ENCODE measurements at places on chromosomes 1 and 21. TPM values are rescaled to one million over a fixed set of nuclear protein-coding genes. Genes with fewer than 3 reads are reported as not detected.

LHX8 gene
- total RNA-seq = not detected

DNA sequence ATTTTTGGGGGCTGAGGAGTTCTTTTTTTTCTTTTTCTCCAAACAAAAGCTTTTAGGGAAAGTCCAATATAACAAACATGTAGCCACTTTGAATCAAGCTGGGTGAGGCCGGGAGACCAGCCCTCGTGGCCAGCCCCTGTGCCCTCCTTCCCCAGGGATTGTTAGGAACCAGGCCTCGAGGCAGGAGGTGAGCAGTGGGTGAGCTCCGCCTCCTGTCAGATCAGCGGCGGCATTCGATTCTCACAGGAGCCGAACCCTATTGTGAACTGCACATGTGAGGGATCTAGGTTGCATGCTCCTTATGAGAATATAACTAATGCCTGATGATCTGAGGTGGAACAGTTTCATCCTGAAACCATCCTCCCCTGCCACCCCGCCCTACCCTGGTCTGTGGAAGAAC, 41.8 kb upstream of the TTC22 start:
- H3K4me3 ChIP-seq = no peak overlapping the region
- no peaks in the 10 kb centered on the region for H3K36me3 ChIP-seq
- no peak overlapping the region for H3K27ac ChIP-seq
- no peaks in the 10 kb centered on the region for H3K27me3 ChIP-seq

GRCh38 chr1:60025552-60025951, 48.0 kb downstream of the C1orf87 start:
- no peak overlapping the region for H3K27ac ChIP-seq
- H3K36me3 ChIP-seq = no peaks in the 10 kb centered on the region
- DNase-seq = no peak
- no peak overlapping the region for H3K4me3 ChIP-seq

DNA sequence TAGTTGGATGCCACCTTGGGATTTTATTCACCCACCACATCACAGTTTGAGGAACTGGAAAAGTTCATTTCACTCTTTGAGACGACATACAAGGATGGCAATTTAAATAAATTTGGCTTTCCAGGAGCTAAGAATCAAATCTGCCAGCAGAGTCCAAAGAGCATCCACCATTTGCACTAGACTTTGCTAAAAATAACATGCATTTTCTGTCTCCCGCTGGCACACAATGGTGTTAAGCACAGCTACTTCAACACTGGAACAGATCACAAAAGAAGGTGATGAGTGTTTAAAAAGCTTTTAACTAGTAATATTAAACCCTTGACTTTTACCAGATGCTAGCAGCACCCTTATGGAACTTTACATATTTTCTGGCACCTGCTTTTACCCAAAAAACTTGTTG, 44.6 kb downstream of the MAEL start:
- no peak overlapping the region for H3K27ac ChIP-seq
- DNase-seq = no peak
- H3K4me3 ChIP-seq = no peak overlapping the region
- H3K4me1 ChIP-seq = no peaks in the 10 kb centered on the region
- no peaks in the 10 kb centered on the region for H3K27me3 ChIP-seq
- no peaks in the 10 kb centered on the region for H3K36me3 ChIP-seq

DNA sequence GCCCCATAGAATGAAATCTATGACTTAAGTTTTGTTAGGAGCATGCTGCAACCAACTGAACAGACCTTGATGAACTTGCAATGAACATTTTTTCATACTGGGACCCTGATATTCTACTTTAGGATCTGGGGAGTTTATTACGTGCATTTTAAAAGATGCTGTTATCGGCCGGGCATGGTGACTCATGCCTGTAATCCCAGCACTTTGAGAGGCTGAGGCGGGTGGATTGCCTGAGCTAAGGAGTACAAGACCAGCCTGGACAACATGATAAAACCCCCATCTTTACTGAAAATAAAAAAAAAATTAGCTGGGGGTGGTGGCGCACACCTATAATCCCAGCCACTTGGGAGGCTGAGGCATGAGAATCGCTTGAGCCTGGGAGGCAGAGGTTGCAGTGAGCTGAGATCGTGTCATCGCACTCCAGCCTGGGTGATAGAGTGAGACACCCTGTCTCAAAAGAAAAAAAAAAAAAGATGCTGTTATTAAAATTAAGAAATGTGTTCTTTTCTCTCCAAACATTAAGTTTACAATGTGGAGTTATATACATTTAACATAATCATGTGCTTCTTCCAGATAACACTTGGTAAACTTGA, 7.1 kb downstream of the MPZL1 start:
- DNase-seq = no peak
- H3K27ac ChIP-seq = no peak overlapping the region
- H3K27me3 ChIP-seq = no peaks in the 10 kb centered on the region
- no peak overlapping the region for H3K4me3 ChIP-seq
- H3K36me3 ChIP-seq = peaks cover 9% of the 10 kb centered on the region
- H3K4me1 ChIP-seq = peaks cover 10% of the 10 kb centered on the region

- no peak overlapping the region for H3K4me3 ChIP-seq
- peaks cover 18% of the 10 kb centered on the region for H3K4me1 ChIP-seq
- H3K27me3 ChIP-seq = no peaks in the 10 kb centered on the region
- H3K27ac ChIP-seq = no peak overlapping the region
- no peaks in the 10 kb centered on the region for H3K36me3 ChIP-seq
Observed at GRCh38 chr1:11725616-11726015, 10.3 kb upstream of the AGTRAP start.
